GM04504 (cell line): ENCODE measurements at places on chromosomes 12 and 14.

- DNase-seq = peak; percentile 35
These were observed 36.1 kb downstream of the BAZ2A start for GRCh38 chr12:56593909-56594621.

- no peak for DNase-seq
These were observed 61.3 kb downstream of the CCDC88C start for GRCh38 chr14:91356181-91356763.

GRCh38 chr14:81557146-81557545 is 23.5 kb upstream of the SEL1L start:
- no peak for DNase-seq

GRCh38 chr14:22583994-22584393 is 5.0 kb downstream of the DAD1 start:
- no peak for DNase-seq

- no peak for DNase-seq
These were observed 188.2 kb downstream of the FUT8 start for GRCh38 chr14:65600742-65601141.

DNA sequence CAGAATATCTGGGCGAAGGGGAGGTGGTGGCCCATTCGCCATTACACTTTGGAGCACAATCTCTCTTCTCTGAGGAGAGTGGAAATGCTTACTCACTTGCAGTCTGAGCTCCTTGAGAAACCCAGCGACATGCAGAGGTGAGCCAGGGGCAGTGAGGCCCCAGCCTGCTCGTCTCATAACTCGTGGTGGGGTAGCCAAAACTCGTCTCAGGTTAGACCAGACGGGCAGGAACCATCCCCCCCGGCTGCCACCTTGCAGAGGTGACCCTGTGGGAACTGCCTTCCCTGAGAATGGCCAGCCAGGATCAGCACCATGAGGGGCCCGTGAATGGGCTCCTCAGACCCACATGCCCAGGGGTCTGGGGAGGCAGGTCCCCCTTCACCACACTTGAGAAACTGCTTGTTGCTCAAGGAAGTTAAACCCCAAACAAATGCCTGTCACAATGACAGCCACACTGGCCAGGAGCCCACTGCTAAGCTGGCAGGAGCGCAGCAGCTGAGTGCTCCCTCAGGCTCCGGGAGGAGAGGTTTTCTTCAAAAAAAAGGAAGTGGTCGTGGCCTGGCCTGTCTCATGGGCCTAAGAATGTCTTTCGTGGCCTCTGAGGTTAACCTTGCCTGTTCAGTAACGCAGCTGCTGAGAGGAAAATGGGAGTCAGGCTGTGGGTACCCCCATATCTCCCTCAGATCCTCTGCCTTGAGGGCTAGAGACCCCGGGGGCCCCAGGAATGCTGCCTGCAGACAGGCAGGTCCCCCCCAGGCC is 9.2 kb upstream of the ALDH2 start:
- DNase-seq = no peak

- no peak for DNase-seq
These were observed 1082.9 kb downstream of the BCL11B start for GRCh38 chr14:98189062-98189461.

- no peak for DNase-seq
These were observed 6.9 kb downstream of the TNFRSF1A start for GRCh38 chr12:6334940-6335450.

DNA sequence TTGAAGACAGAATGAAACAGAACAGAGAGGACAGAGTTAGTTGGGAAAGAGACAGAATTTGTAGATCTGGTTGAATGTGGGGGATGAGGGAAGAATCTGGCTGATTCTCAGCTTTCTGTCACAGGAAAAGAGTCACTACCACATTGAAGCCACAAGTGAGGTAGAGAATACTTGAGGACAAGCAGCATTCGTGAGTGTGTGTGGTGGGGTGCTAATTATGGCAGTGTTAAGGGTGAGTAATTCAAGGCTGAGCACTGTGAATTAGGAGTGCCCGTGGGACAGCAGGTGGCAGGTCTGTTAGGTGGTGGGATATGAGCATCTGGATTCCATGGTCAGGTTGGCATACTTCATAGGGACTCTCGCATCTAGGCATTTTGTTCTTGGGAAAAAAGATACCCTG is 347.4 kb upstream of the PRICKLE1 start:
- no peak for DNase-seq

GRCh38 chr14:64825006-64825405 is 54.7 kb downstream of the SPTB start:
- DNase-seq = no peak

DNA sequence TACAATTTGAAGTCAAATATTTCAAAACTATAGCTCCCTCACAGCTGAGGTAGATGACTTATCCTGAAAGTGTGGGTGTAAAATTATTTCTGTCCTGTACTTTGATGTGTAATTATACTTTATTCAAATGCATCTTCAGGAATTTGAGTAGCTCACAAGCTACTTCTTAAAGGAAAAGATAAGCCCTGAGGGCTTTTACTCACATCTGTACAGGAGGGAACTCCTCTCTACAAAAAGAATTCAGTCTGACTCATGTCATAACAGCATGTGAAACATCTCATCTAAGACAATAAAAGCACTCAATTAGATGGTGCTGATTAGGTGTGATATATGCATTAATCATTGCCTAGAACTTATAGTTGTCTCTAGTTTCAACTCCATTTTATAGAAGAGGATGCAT is 452.0 kb downstream of the PRKD1 start:
- no peak for DNase-seq

DNA sequence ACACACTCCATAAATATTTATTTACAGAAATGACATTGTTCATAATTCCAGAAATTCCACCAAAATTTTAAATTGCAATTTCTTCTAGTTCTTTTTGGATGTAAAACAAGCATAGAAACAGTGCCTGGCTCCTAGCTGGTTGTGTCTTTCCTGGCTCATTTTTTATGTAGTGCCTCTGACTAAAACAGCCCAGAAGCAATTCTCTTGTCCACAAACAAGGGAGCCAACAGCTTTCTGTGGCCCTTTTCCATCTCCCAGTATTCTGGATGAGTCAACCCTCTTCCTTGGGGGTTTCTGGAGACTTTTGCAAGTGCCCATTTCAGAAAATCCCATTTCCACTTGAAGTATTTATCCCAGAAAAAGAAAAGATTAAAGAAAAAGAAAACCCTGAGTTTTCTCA is 141.4 kb downstream of the PHLDA1 start:
- no peak for DNase-seq

- no peak for DNase-seq
These were observed 157.6 kb downstream of the AACS start for GRCh38 chr12:125222876-125223275.

DNA sequence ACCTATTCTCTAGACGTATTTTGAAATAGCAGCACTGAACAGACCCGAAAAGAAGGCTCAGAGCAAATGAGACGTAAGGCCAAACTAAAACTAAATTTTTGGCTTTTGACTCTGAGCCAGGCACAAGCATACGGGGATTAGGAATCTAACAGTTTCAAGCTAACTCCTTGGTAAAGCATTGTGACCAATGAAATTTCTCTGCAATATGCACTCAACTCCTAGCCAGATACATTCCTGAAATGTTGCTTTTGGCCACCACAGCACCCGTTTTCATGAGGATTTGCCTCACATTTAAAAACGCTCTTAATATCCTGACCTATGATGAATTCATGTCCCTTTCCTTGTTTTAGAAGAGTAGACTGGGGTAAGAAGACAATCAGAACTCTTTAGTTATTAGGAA is 53.1 kb upstream of the NPFF start:
- no peak for DNase-seq

- no peak for DNase-seq
These were observed 429.1 kb upstream of the CCDC196 start for GRCh38 chr14:66056926-66057552.

- no peak for DNase-seq
These were observed 45.9 kb upstream of the PLEKHG7 start for GRCh38 chr12:92656911-92657310.

- DNase-seq = no peak
These were observed 19.7 kb upstream of the NUDT4 start for GRCh38 chr12:93358058-93358457.

DNA sequence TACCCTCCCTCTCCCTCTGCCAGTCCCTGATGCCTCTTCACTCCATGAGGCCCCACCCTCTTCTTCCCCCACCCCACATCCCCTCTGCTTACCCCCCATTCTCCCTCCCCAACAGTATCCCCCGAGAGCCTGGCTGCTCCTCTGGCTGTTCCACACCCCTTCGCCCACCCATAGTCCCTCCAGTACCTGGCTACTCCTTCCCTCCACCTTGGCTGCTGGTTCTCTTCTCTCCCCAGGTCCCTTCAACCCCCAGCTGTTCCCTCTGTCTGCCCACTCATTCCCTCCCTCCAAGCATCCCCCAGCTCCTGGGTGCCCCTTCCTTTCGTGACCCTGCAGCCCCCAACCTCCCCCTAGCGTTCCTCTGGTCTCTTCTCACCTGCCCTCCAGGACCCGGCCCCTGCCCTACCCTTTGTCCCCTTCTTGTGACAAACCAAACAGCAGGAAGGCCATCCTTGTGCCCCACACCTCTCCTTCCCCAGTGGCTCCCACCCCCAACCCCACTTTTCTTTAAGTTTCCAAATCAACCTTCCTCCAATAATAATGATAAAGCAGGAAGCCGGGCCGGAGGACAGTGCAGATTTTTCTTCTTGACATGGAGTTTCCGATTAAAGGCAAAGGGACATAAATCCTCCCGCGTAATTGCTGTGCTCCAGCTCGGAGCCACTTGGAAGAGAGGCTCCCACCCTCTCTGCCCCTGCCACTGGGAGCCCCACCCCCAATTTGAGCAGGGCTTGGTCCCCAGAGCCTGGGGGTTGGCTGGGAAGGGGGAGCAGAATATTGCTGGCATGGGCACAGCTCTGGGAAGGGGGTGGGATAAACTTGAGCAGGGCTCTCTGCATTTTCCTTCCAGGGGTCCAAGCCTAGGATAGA is 40.0 kb downstream of the SMUG1 start:
- no peak for DNase-seq

DNA sequence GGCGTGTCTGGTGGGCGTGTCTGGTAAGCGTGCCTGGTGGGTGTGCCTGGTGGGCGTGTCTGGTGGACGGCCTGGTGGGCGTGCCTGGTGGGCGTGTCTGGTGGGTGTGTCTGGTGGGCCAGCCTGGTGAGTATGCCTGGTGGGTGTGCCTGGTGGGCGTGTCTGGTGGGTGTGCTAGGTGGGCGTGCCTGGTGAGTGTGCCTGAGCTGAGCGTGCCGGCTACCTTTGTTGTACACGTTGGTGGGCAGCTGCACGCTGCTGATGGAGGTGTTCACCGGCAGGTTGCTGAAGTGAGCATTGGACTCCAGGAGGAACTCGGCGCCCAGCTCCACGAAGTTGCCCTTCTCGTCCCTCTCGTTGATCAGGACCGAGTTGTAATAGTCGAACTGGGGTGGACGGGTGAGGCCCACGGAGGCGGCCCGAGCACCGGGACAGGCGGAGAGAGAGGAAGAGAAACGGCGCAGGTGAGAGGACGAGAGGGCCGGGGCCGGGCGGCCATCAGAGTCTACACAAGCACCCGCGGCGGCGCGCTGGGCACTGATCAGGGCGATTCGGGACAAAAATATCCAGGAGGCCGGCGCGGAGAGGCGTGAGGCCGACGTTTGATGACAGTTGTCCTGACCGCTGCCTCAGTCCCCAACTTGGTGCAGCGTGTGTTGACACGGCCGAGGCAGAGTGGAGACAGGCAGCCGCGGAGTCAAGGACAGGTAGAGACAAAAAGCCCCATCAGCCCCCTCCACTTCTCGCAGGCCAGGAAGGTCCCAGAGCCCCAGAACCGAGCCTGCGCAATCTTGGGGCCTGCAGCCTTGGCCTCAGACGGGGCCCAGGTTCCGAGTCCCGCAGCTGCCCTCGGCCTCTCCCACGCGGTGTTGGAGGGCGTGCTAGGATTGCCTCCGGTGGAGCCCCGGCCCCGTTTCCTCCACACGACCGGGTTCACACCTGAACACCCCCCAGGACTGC is 10.5 kb downstream of the CACNA2D4 start:
- no peak for DNase-seq

GRCh38 chr12:119222222-119222951 is 43.7 kb downstream of the HSPB8 start:
- DNase-seq = no peak

DNA sequence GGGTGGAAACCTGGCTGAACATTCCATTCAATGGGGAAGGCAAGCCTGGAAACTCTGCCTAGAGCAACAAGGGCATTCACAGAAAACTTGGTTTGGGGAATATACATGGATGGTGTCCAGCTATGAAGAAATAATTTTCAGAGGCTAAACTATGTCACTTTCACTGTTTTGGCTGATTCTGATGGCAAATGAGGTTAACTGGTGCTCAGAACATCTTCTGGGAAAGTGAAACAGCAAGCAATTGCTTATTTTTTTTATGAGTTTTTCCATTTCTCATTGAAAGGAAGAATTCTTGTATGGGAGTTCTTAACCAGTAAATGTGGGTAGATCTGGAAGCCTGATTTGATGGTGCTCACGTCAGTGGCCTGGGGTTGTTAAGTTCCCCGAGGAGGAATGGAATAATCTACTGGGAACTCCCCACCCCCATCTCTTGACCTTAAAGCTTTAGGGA is 132.8 kb upstream of the BTG1 start:
- no peak for DNase-seq

- DNase-seq = no peak
These were observed 60.6 kb downstream of the MARK3 start for GRCh38 chr14:103445806-103446205.

- DNase-seq = no peak
These were observed 2.4 kb downstream of the STAB2 start for GRCh38 chr12:103589517-103589916.

- no peak for DNase-seq
These were observed 417.6 kb downstream of the NOVA1 start for GRCh38 chr14:26180221-26180620.

DNA sequence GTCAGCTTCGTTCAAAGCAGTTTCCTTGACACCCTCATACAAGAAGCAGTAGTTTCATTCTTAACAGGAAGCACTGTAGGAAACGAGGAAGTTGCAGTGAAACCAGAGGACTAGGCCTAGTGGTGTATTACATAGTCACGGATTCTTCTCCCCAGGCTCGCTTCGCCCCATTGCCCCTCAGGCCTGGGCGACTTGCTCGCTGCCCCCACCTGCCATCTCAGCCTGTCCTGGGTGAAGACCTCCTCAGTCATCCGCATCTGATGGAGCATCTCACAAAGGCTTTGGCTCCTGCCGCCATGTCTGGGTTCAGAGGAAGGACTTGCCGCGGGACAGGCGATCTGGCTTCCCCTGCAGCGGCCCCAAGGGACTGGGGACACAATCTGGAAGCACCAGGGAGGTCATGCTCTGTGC is 93.5 kb downstream of the LMNTD1 start:
- DNase-seq = no peak
